ENCODE measurements at places on chromosomes 6 and 20. TPM values are rescaled to one million over a fixed set of nuclear protein-coding genes. Genes with fewer than 3 reads are reported as not detected.

DNA sequence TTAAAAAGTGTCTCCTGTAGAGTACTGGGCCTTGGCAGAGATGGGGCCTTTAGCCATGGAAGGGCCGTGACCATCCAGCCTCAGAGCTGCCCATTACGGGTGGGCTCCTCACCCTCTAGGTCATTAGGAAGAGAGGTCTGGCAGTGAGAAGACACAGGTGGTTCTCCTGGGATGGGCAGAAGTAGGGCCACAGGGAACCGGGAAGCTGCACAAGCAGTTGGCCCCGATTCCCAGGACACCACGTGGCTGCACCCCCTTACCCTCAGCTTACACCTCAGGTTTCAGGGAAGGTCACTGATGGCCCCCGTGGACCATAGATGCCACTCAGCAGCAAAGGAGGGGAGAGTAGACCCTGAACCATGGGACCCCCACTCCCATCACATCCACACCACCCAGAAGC lies 1.6 kb downstream of the RAET1G start:
- no peak for DNase-seq

KCNQ2 gene
- total RNA-seq, result 116 TPM

DNA sequence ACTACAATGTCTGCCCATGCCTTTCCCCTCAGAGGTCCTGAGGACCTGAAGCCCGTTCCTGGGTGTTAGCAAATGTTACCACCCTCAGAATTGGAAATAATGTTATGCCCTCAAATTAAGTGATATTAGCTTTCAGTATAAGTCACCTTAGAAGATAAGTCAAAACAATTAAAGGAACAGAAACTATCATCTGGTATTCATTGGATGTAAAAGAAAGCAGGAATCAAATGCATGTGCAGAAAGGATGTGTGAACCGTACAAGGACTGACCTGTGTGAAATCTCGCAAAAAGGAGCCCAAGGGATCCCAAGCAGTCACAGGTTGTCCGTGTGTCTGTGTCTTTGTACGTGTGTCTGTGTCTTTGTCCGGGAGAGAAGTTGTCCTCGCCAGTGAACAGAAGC lies 51.6 kb upstream of the TAB2 start:
- DNase-seq, result no peak

SIRPD gene
- not detected for total RNA-seq

DNA sequence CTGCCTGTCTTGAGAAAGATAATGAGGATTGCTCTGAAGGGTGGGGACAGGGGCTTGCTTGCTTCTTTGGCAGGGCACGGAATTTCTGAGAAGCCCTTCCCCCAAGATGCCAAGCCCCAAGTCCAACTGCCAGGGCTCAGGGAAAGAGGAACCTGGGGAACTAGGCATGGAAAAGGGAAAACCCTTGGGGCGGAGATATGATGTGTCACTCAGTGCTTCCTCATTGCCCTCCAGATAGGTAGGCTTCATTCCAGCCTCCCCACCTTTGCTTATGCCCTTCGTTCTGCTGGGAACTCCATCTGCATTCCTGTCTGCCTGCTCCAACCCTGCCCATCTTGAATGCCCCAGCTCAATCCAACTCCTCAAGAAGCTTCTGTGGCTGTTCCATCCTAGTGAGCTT lies 61.2 kb downstream of the VEGFA start:
- no peak for DNase-seq

IL17A gene
- not detected for total RNA-seq

- no peak for DNase-seq
Measured at GRCh38 chr20:49899541-49900383, 15.6 kb downstream of the SPATA2 start.

DNA sequence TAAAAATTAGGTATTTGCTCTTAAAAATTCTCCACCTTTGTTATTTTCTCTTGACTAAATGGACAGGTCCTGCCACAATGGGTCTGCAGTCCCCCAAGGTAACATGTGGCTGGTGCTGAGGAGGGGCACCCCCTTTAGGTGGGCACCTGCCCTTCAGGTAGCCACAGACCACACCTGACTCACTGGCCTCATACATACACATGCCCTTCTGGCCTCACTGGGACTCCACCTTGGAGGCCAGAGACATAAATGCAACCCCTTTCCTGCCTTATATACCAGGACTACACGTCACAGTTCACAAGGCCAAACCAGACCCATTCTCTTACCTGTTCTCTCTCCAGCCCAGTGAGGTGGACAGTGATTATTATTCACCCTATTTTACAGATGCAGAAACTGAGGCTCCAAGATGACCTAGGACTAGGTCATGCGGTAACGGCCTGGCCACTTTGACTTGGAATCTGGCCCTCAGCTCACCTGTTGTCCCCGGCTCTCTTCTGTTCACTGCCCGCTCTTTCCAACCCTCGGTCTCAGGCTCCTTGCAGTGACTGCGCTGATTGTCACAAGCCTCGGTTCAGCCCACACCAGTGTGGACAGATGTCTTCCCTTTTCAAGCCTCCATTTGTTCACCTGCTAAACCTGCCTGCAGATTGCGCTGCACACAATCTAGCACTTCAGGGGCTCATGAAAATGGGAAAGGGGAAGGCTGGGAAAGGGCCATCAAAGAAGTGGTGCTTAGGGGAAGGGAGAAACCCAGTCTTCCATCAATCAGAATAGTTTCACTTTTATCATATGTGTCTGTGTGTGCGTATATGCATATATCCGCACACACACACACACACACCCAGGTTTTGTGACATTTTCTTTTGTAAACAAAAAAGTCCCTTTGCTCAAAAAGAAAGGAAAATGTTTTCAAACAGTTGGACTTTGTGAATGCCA lies 121.7 kb downstream of the BCAS1 start:
- no peak for DNase-seq

- no peak for DNase-seq
Measured at GRCh38 chr6:157845493-157846259, 22.6 kb downstream of the SNX9 start.

DNA sequence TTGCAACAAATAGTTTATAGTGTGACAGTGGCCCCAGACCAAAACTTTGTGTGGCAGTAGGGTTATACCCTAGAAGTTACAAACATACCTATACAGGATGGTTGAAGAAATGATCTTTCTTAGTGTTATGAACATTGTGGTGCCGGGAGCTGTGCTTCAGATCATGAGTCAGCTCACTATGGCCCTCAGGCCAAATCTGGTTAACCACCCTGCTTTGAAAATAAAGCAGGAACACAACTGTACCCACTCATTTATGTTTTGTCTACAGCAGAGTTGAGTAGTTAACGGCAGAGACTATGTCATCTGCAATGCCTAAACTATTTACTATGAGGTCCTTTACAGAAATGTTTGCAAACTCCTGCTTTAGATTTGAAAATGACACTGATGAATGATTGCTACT lies 24.3 kb downstream of the AKAP7 start:
- DNase-seq, result no peak

MUCL3 gene
- not detected for total RNA-seq

BPI gene
- total RNA-seq, result 0.27 TPM

HLA-DOA gene
- 1.1 TPM for total RNA-seq

HDGFL1 gene
- total RNA-seq, result not detected

DNA sequence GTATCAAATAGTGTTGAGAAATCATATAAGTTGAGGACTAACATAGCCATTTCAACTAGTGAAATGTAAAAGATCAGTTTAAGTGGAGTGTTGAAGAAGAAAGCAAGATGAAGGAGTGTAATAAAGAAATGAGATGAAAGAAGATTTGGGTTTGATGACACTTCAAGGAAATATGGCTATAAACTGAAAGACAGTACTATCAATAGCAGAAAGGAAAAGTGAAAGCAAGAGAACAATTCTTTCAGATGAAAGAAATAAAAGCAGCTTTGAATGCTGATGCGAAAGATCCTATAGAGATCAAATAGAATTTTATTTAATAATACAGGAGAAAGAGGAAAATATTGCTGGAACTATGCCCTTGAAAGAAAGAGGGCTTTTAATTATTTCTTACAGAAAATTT lies 92.8 kb upstream of the PRSS16 start:
- no peak for DNase-seq

DNA sequence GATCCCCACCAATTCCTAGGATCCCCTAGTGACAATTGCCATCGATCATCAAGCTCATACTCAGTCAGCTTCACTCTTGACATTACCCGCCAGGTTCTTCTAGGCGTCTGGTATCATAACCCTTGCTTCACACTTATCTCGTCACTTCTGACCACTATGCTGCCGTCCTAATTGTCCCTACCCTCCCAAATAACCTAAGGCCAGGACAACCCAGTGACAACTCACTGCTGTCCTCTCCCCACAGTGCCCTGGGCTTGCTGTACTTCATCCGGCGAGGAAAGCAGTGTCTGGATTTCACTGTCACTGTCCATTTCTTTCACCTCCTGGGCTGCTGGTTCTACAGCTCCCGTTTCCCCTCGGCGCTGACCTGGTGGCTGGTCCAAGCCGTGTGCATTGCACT lies 3.7 kb downstream of the SYS1 start:
- DNase-seq, result no peak

SYCP2 gene
- total RNA-seq, result 4.2 TPM

DNA sequence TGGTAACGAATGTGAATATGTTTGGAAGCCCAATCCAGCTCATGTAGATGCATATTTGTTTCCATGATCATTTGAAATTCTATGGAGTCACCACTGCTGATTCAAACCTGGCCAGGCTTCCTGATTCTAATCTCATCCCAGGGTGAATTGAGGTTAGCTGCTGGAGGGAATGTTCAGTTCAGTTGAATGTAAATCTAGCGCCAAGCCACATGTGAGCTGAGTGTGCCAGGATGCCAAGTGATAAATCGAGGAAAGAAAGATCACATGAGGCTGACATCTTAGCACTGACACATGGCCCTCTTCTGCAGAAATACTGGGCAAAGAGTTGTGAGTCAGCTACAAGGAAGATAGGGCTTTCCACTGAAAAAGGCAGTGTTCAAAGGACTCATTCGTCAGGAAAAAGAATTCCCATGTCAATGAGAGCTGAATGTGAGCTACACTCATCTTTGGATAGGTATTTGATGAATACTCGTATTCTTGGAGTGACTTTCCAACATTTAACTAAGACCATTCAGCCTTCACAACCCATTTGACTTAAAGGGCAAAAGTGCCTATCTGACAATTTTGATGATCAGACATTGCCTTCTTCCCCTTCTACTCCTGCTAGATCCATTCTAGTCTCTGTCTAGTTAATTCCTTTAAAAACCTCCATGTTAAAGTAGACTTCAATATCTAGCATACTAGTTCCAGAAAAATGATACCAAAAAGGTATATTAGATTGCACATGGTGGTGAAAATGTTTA lies 172.1 kb downstream of the MTFR2 start:
- DNase-seq, result no peak

LINC00237 gene
- total RNA-seq, result 0.45 TPM

FAM217A gene
- not detected for total RNA-seq

DNA sequence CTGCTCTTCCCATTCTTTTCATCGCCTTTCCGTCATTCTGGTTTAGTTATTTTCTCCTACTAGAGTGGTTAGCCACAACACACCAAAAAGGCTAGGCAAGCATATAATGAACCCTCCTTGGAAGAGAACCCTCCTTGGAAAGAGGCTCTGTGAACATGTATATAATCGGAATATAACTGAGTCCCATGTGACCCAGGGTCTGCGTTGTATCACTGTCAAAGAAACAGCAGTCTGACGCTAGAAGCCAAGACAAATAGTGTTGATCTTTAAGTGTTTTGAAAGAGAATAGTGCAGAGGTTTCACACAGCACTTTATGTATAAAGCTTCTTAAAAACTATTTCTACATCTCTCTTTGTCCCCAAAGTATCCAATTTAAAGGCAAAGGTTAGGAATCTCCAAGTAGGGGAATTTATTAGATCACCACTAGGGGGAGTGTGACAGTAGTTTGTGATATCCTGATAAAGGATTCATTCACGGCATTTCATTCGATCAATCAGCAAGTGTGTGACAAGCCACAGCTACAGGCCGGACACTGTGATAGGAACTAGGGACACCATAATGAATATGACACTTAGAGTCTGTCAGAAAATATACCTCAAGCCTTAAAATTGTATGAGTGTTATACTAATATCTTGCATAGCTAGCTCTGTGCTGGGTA lies 395.3 kb downstream of the CD109 start:
- DNase-seq, result no peak

CDSN gene
- total RNA-seq, result not detected

- DNase-seq, result no peak
Measured at GRCh38 chr6:120938164-120938875, 396.0 kb downstream of the TBC1D32 start.

- no peak for DNase-seq
Measured at GRCh38 chr20:62479156-62479555, 3.4 kb upstream of the GATA5 start.

DNA sequence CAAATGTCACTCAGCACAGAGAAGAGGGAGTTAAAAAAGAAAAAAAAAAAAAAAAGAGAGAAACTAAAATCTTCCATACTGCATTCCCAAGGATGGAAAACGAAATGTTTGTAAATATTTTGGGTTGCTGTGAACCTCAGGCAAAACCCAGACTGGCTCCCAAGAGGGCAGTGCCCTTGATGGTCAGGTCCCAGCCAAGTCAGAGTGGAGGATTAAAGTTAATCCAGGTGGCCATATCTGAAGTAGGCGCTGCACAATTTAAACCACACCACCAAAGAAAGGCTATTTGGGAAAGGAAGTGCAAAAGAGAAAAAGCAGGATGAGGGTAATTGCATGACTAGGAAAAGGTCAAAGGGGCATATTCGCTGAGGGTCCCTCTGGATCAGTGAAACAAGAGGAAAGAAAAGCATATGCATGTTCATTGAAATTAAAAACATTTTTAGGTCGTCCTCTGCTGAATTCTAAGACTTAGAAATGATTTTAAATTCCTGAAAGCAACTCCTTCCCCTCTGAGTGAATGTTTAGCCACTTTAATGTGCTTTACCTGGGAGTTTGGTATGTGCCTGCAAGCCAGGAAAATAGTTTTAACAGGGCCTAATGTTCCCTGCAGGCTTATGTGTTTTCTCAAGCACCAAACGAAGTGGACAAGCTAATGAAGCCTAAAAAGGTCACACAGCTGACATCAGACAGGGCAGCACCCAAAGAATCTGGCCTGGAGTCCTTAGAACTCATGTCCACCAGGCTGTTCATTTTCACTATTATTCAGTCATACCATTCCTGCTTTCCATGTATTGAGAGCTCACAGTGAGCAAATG lies 159.1 kb downstream of the HACE1 start:
- DNase-seq, result no peak

DNA sequence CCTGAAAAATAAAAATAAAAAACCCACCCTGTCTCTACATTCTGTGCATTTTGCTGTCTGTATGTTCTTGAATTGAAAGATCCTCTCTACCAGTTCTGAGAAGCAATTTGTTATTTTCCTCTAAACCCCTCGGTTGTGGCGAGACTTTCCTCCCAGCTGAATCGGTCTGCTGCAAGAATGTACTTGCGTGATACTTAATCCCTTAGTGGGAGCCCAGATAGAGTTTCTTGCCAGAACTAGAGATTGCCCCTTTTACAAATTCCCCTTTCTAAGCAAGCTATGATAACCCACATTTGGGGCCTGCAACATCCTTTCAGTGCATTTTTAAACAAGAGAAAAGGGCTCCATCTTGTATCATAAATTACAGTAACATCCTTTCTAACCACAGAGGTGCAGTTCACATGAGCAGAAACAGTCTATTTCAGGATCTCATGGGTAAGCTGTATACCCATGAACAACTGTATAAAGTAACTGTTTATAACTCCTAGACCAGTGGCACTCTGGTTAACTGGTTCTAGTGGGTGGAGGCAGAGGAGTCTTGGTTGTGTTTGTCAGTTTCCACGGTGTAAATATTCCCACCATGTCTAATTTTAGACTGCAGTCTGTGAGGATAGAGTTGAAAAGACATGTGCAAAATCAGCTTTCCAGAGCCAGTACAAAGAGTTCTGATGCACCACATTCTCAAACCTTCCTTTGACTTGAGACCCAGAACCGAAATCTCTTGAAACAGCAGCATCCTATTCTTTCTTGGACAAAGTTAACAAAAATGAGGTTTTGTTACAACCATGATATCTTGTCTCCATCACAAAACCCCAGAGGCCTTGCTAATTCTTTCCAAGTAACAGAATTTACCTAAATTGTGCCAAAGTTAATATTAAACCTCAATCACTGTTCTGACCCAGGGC lies 113.1 kb upstream of the ZNF217 start:
- DNase-seq, result no peak
